H7 (cell line): ENCODE measurements at places on chromosomes 4 and X.

DNA sequence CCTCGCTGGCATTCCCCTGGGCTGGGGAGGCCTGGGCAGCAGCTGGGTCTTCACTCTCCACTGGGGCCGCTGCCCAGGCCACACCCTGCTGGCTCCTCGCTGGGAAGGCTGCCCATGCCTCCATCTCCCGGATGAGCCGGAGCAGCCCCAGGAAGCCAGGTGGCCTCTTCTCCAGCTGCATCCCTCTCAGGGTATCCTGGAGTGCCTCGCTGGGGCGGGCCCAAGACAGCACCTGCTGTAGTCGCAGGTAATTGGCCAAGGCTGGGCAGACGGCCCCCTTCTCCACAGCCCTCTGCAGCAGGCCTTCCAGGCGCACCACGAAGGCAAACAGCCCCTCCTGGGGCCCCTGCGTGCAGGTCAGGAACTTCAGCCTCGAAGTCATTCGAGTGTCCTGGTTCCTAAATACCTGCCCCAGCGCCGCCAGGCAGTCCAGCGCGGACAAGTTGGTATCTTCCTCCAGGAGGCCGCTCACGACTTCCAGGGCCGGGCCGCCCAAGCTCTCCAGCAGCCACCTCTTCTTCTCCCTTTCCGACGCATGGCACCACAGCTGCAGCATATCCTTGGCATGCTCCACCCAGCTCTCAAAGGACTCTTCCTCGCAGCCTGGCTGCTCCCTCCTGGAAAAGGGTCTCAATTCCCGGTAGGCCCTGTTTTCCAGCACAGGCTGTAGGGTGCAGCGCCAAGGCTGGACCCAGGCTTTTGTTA, 3.7 kb downstream of the PNMA6E start:
- DNase-seq = no peak

DNA sequence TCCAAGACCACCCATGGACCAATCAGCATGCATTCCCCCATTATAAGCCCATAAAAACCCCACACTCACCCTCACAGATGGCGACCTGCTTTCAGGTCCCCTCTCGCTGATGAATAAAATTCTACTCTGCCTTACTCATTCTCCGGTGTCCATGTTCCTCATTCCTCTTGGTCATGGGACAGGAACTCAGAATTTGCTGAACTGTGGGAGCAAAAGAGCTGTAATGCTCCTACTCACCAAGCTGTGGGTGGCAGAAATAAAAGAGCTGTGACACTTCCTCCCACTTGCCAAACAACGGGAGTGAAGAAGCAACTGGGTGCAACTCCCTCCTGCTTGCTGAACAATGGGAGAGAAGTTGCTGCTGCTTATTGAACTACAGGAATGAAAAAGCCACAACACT, 168.5 kb upstream of the PCDH18 start:
- DNase-seq = no peak

GRCh38 chr4:138702190-138702824, 313.3 kb upstream of the NOCT start:
- DNase-seq = no peak

GRCh38 chrX:40945361-40945713, 139.9 kb upstream of the USP9X start:
- peak; percentile 28 for DNase-seq

DNA sequence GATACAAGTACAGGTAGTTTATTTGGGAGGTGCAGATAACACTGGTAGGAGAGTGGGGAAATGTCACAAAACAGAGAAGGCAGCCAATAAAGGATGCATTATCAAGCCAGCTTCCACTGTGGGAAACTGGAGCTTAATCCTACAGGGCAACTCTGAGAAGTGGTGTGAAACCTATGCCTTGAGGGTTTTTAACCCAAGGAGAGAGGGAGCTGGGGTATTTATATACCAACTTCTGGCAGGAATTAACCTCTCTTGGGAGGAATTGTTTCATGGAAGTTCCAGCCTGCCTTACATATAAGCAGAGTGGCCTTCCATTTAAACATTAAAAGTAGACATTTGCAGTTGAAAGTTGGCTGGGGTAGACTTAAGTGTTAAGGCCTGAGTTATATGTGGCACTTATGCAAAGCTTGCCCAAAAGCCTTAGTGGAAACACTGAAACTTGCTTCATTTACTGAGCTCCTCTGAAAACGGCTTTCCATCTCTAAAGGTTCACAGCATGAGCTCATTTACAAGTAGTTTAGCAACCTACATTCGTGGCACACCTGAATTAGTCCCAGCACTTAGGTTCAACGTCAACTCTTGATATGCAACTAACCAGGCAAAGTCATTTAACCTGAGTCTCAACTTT, 19.2 kb downstream of the MAGEB17 start:
- DNase-seq = no peak

DNA sequence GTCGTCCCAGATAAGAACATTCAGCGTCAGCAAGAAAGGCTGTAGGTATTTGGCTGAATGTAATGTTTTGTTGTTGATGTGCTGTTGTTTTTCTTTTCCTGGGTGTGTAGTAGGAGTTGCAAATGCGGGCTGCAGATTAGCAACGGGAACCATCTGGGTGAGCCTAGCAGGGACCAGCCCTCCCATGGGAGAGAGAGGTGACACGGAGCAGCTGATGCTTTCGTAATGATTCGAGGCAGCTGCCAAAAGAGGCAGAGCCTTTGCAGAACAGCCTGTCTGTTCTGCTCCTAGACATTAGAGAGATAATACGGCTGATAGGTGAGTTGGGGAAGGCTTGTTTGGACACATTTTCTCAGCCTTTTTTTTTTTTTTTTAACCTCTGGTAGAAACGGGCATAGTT, 25.3 kb downstream of the ARSF start:
- DNase-seq = no peak

DNA sequence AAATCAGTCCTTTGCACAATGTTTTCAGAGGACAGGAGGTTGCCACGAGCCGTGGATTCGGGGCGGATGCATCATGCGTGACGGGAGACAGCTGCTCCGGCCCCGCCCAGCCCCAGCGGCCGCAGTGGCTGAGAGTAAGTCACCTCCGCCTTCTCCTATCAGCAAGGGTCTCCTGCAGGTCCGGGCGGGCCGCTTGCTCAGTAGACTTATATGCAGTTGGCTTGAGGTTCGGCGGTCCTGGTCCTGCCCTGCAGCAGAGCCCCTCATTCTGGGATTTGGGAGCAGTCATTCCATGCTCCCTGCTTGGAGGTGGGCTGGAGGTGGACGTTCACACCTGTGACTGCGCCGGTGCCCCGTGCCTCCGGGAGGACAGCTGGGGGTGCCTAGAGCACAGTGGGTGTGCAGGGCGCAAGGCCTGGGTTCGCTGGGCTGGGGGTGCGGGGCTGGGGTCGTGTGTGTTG, 86.3 kb upstream of the ADRA2C start:
- DNase-seq = peak; percentile 67

GRCh38 chr4:29549342-29549741, 1170.8 kb upstream of the PCDH7 start:
- no peak for DNase-seq

- no peak for DNase-seq
Observed at GRCh38 chr4:136900696-136901095, 631.6 kb downstream of the PCDH18 start.

- DNase-seq = no peak
Observed at GRCh38 chr4:93657527-93657926, 171.0 kb upstream of the ATOH1 start.

DNA sequence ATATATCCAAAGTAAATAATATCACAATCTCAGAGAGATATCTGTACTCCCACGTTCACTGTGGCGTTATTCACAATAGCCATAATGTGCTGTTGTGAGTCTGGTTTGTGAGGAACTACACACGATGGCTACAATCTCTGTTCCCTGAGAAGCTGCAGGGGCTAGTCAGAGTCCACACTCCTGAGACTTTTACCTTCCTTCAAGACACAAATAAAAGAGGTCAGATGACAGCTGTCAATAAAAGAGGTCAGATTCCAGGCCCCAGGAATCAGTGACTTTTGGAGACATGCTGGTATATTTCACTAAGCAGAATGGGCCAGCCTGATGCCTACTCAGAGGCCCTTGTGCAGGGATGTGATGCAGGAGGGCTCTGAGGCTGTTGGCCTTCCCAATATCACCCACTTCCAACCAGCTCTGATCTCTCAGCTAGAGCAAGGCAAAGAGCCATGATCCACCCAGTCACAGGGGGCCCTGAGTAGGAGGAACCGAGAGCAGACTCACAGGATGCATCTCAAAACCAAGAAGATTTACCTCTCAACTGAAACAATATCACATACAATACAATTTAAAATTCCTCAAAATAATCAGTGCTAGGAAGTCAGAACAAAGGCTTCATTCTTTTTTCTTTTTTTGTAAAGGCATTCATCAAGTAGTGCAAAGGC, 13.8 kb downstream of the FRYL start:
- DNase-seq = no peak

- no peak for DNase-seq
Observed at GRCh38 chr4:108058685-108059440, 69.2 kb downstream of the HADH start.

- no peak for DNase-seq
Observed at GRCh38 chr4:101695176-101695575, 95.4 kb upstream of the BANK1 start.

- no peak for DNase-seq
Observed at GRCh38 chr4:143357161-143357845, 20.6 kb downstream of the GAB1 start.

- no peak for DNase-seq
Observed at GRCh38 chr4:21452931-21453330, 495.6 kb downstream of the KCNIP4 start.

GRCh38 chr4:147717878-147718277, 14.0 kb upstream of the ARHGAP10 start:
- DNase-seq = no peak

DNA sequence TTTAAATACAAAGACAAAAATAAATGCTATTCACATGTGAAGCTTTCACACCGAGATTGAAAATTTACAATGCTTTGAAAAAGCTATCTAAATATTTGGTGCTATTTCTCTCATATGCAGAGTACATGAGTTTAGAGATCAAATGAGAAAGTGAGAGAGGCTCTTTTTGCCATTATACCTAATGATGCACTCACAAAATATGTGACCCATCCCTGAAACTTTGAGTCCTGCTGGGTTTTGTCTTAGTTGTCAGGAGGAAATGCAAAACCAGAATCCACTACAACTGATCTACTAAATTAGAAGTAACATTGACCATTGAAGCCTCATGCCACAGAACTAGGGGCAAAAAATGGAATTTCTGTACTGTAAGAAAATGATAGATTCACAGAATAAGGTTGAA, 251.7 kb downstream of the MAPK10 start:
- no peak for DNase-seq

- no peak for DNase-seq
Observed at GRCh38 chr4:21848021-21848420, 100.6 kb downstream of the KCNIP4 start.

DNA sequence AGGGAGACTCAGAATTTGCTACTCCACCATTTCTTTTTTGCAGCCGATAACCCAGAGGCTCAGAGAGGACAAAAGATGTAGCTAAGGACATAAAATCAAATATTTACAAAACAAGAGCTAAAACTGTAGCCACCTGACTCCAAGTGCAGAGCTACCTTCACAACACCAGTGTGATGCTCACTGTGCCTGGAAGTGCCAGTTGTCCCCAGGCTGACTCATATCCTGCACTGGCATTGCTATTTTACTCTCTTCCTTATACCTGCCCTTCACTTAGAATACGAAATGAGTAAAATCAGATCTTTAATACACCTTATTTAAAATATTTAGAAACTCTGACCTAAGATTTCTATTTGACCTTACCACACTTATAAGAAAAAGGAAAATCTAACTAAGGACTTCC, 39.5 kb downstream of the SLC7A11 start:
- no peak for DNase-seq

GRCh38 chr4:186204103-186204559, 12.8 kb downstream of the CYP4V2 start:
- no peak for DNase-seq

GRCh38 chr4:2338754-2339457, 77.0 kb upstream of the MXD4 start:
- peak; percentile 69 for DNase-seq

- no peak for DNase-seq
Observed at GRCh38 chrX:70049925-70050324, at the start of gene AWAT2. Gene AWAT2, minus strand, starts transcription at chrX:70049938. Its CDS starts 6 bp downstream, at chrX:70049932.

- no peak for DNase-seq
Observed at GRCh38 chrX:97039363-97040029, 155.8 kb downstream of the RPA4 start.

DNA sequence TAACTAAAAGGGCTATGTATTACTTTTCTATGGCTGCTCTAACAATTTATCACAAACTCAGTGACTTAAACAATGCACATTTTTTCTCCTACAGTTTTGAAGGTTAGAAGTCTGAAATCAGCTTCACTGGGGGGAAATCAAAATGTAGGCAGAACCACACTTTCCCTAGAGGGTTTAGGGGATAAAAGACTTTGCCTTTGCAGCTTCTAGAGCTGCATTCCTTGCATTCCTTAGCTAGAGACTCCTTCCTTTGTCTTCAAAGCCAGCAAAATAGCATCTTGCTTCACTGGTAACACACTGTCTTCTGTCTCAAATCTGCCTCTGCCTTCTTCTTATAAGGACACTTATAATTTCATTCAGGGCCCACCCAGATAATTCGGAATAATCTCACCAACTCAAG, 152.4 kb upstream of the SPIN4 start:
- DNase-seq = peak; percentile 10

- peak; percentile 12 for DNase-seq
Observed at GRCh38 chr4:127352220-127353113, 280.3 kb upstream of the INTU start.

- no peak for DNase-seq
Observed at GRCh38 chr4:702618-703048, 3.0 kb upstream of the PCGF3 start.

DNA sequence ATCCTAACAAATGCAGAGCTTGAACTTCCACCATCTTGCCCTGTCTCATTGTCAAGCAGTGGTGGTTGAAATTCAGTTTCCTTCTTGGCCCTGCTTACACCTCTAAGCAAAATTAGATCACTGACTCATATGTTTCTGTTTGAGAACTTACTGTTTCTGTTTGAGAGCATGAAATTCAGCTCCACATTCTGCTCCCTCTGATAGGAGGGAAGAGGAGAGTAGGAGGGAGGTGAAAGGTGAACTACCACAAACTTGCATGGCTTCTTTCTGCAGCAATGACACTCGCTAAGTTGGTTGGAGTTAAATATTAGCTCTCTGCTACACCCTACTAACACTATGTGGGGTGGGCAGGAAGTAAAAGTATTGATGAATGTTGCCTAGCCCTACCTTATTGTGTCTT, 117.8 kb upstream of the EDA2R start:
- no peak for DNase-seq

- peak; percentile 57 for DNase-seq
Observed at GRCh38 chr4:4862071-4862551, 2.6 kb downstream of the MSX1 start.

- DNase-seq = no peak
Observed at GRCh38 chr4:87219632-87220093, 755 bp downstream of the KLHL8 start.

- no peak for DNase-seq
Observed at GRCh38 chrX:87045352-87045751, 472.2 kb upstream of the KLHL4 start.

- no peak for DNase-seq
Observed at GRCh38 chrX:134624046-134624430, 34.2 kb downstream of the PLAC1 start.

- DNase-seq = no peak
Observed at GRCh38 chrX:50768801-50769200, 45.2 kb downstream of the SHROOM4 start.

GRCh38 chrX:68204521-68205038, 228.7 kb downstream of the OPHN1 start:
- DNase-seq = no peak
